ENCODE measurements at places on chromosomes 3 and 15.
A peak's percentile ranks its signal among the peaks of the same experiment; 100 is the strongest.

DNA sequence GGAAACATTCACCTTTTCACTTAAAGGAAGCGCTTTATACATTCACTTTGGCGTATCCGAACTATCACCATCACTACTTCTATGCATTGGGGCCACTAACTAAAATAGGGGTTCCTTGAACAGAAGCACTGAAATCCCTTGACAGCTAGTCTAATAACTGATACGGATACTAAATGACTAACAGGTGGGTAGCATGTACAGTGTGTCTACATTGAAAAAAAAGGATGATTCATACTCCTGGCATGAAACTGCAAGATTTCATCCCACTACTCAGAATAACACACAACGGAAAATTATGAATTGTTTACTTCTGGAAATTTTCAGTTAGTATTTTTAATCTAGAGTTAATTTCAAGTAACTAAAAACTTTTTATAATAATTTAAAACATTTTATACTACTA lies 96.7 kb downstream of the SMARCC1 start:
- DNase-seq, result no peak

DNA sequence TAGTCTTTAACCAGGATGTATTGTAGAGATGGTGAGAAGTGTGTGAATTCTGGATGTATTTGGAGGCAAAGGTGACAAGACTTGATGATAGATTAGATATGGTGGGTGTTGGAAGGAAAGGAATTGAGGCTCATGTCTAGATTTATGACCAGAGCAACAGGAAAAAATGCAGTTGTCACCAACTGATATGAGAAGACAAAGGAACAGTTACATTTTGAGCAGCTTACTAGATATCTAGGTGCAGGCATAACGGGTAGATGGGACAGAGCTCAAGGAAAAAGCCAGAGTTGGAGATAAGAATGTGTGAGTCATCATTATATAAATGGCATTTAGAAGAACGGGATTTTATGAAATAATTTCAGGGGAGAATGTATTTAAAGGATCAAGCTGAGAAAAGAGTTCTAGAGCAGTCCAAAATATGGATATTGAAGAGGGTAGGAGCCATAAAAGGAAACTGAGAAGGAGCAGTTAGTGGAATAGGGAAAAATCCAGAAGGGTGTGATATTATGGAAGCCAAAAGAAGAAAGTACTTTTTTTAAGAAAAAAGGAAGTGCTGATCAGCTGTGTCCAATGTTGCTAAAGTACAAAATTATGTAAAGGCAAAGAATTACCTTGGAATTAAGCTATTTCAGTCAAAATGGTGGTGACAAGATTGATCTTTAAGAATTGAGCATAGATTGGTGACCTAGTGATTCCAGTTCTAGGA lies 262.5 kb downstream of the CGGBP1 start:
- DNase-seq, result no peak

DNA sequence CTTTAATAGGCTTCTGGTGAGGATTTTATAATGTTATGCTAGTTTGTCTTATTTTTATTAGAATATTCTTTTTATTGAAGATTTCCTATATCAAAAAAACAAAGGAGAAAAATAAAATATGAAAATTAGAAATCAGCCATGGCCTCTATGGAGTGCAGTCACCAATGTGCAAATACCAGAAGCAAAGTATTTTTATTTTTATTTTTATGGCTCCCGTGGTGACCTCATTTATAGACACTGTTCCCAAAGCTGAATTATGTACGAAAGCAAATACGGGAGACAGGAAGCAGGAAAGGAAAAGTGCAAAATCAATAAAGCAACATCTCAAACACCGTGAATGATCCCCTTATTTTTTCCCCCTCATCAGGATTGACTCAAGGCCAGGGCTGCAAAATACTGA lies 35.1 kb downstream of the DAZL start:
- DNase-seq, result no peak

- no peak for DNase-seq
Observed at GRCh38 chr3:171565481-171566058, 105.4 kb upstream of the TNIK start.

GRCh38 chr3:97930018-97930417 lies 42.2 kb downstream of the RIOX2 start:
- DNase-seq, result no peak

- no peak for DNase-seq
Observed at GRCh38 chr15:87881026-87881425, 375.5 kb downstream of the NTRK3 start.

DNA sequence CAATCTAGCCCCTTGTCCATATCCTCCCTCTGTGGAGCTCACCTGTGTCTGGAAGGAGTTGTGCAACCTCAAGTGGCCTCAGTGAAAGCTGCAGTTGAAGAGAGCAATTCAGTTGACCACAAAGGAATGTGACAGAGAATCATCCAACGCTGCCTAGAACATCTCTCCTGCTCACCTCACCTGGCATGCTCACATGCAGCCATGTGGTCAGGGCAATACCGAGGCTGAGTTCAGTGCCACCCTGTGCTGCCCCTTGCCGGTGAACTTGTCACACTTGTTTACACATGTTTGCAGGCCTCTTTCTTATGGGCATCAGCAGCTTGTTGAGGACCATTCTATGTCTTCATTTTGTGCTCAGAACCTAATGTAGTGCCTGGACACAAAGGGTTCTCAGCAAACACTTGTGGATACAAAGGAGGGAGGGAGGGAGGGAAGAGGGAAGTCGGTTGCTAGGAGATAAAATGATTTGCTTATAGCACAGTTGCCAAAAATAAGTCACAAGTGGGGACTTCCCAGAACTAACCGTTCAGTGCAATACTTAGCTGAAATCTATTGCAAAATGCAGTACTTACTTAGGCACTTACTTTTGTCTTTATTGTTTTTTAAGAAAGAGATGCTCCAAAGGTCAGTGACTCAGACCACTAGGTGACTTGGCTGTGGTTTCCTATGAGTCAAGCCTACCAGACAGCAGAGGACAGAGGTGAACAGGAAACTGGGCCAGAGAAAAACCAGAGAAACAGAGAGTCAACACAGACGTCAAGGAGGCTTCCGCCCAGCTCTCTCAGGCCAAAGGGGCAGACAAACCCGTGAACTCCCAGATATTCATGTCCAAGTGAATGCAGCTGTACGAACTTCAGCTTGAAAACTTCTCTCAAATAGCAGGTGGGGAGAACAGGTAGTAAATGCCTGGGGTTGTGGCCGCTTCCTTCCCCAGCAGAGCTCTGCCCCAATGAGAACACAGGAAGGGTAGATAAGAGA lies 227.8 kb upstream of the CTNNB1 start:
- peak; percentile 85 for DNase-seq

- no peak for DNase-seq
Observed at GRCh38 chr3:128845119-128845777, 34.2 kb upstream of the ACAD9 start.

- DNase-seq, result no peak
Observed at GRCh38 chr15:48466079-48466478, 134.8 kb downstream of the DUT start.

DNA sequence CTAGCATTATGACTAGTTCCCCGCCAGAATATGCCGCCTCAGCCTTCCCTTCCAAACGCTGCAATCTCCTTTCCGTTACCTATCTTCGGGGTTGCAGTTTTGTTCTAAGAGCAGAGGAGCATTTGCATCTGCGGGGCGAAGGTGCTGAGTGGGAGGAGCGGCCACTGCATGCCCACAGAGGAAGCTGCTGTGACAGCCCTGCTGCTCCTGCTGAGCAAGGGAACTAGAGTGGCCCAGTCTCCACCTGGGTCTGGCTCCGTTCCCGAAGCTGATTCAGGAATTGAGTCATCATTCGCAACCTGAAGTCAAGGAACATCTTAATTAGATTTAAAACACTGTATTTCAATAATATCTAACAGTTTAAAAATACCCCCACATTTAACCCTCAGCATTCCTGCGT lies 98.2 kb upstream of the TJP1 start:
- DNase-seq, result no peak

DNA sequence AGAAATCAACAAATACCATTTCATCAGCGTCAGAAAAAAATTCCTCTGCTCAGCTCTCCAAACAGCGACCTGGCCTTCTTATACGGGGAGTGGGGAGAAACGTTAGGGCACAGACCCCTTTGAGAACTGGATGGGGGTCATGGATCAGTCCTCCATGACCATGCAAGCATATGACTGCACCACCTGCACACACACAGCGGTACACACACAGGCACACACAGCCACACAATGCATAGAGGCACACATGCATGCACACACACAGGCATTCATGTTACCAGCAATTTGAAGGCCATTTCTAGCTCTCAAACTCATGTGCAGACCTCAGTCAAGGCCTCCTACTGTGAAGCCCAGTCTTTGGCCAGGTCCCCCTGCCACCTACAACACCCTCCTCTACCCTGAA lies 50.2 kb downstream of the SLC41A3 start:
- no peak for DNase-seq

DNA sequence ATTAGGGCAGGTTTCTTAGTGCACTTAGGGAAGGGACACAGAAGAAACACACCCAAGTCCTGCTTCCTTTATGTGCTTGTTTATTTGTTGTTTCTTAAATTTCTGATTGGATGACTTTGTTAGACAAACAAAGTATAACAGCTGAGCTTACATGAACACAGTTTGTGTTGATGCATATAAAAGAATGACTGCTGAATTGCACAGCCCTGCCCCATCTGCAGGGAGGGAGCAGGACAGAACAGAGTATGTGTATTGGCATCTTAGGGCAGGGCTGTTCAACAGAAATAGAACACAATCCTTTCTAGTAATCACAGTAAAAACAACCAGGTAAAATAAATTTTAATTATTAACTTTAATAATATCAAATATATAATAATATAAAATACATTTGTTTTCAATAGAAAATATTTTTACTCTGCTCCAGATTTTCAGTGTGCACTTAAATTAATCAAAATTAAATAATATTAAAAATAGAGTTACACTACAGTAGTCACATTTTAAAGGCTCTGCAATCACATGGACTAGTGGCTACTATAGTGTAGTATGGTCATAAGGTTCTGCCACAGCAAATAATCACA lies 198.4 kb downstream of the ZNF621 start:
- no peak for DNase-seq

GRCh38 chr3:58556001-58556400 lies 19.0 kb upstream of the ACOX2 start:
- no peak for DNase-seq

- no peak for DNase-seq
Observed at GRCh38 chr3:9563851-9564250, 10.2 kb upstream of the LHFPL4 start.

DNA sequence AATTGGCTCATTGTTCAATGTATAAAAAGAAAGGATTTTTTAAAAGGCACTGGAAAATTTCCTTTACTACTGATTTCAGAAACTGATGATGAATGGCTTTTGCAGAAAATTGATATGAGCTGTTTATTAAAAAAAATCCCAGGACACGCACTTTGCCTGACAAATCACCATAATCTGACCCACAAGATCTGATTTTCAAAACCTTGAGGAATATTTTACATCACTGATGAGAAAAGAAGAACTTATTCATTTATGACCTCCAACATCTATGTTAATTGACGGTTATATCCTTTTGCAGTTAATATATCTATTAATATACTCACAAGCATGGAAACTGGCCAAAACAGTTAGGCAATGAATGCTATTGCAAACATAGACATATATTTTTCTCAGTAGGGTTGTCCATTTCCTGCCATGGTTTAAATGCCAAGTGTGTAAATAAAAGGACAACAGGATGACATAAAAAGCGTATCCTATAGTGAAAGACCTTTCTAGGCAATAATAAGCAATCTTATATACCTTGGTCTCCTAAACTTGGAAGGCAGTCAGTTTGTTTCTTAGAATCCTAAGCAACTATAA lies 109.7 kb upstream of the SLC7A14 start:
- no peak for DNase-seq

GRCh38 chr3:98259-98654 lies 98.3 kb upstream of the CHL1 start:
- DNase-seq, result no peak

DNA sequence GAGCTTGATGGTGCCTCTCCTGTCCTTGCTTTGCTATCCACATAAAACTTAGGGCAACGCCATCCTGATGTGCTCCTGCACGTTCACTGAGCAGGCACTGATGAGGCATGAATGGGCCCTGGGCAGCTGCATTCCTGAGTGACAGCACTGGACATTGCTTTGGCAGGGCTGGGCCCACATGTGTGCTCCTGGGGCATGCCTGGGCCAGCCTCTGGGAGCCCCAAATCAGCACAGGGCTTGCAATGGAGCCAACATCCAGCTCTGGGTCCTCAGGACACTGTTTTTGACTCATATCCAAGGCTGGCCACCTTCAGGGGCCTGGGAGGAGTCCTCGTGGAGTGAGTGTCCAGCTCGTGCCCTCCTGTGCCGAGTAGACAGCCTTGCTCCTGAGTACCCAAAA lies 5.9 kb upstream of the TKT start:
- no peak for DNase-seq

GRCh38 chr3:59677747-59678702 lies 628.2 kb upstream of the CFAP20DC start:
- DNase-seq, result no peak

DNA sequence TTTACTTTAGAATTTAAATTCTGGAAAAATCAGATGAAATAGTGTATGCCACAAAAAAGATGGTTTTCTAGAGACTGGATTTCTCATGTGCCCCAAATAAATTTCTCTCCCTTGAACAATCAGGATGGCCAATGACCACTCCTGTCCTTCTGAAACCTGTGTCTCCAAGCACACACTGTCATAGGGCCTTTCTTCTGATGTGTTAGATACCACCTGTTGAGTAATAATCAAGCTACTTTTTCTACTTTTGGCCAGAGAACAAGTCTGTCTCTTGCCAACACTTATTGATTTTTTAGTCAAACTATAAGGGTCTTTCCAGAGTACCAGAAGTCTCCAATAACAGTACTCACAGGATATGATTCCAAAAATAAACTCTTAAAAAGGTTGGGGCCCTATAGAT lies 16.1 kb upstream of the TFG start:
- DNase-seq, result no peak

- DNase-seq, result no peak
Observed at GRCh38 chr15:95300958-95301357, 1029.5 kb upstream of the NR2F2 start.

DNA sequence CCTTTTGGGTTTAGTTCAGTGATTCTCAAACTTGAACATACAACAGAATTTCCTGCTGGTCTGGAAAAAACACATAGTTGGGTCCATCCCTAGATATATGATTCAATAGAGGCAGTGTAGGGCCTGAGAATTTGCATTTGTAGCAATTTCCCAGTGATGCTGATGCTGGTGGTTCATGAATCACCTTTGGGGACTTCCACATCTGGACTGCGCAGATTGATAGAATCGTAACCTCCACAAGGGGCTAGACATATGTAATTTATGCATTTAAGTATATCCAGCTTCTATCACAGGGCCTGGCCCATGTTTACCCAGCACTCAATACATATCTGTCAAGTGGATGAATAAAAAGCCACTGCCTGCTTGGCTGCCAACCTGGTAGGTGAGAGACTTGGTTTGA lies 33.8 kb upstream of the SUCLG2 start:
- DNase-seq, result no peak

- no peak for DNase-seq
Observed at GRCh38 chr3:48426944-48427629, 2.8 kb downstream of the PLXNB1 start.

- DNase-seq, result no peak
Observed at GRCh38 chr3:79354179-79354688, 413.6 kb downstream of the ROBO1 start.
